ENCODE measurements at places on chromosomes 1 and 21.

DNA sequence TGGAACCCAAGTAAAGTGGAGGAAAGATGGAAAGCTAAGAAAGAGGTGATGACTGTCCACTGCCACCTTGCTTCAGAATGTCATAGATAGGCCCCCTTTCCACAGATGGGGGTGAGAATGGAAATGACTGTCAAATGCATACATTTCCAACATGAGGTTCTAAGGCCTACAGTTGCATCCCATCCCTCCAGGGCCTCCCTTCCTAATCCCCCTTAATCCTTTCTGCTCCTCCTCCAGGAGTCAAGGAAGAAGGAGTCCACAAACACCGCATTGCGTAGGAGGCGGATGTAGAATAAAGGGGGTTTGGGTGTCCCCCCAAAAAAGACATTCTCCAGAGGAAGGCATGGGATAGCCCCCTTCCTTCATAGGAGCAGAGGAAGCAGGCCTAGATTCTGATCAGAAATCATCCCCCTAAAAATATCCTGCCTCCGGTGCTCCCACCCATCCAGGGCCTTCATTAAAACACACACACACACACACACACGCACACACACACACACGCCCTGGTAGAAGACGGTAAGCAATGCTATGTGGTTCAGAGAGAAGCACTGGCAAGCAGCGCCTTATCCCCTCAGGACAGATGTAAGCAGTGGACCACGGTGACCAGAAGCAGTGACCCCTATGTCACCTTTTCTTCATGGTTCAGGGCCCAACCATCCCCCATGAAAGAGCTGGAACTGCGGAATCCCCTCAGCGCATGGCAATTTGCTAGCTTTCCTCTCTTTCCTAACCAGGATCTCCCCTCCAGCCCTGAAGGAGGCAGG, 2.0 kb downstream of the SV2A start:
- DNase-seq: no peak

GRCh38 chr1:19840228-19840627, 25.1 kb upstream of the RNF186 start:
- DNase-seq: no peak

- peak; percentile 55 for DNase-seq
These were observed at the start of gene IFNAR2 for GRCh38 chr21:33229784-33230544. Gene IFNAR2, plus strand, starts transcription at chr21:33229938. Its CDS starts 11,985 bp downstream, at chr21:33241923.

GRCh38 chr21:38938343-38938742, 132.6 kb downstream of the ETS2 start:
- no peak for DNase-seq

DNA sequence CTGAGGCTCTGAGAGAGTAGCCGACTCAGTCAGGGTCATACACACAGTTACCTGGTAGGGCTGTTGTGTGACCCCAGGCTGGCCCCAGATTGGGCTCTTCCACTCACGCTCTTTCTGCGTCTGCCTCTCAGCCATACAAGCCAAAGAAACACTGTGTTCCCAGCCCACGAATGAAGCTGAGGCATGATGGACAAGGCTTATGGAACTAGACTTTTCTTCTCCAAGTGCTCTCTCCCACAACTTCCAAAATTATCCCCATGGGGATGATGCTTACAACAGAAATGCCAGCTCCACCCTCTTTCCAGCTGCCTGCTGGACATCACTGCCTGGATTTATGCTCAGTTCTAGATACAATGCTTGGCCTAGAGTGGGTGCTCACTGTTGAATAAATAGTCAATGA, 102.8 kb upstream of the JUN start:
- DNase-seq: no peak

DNA sequence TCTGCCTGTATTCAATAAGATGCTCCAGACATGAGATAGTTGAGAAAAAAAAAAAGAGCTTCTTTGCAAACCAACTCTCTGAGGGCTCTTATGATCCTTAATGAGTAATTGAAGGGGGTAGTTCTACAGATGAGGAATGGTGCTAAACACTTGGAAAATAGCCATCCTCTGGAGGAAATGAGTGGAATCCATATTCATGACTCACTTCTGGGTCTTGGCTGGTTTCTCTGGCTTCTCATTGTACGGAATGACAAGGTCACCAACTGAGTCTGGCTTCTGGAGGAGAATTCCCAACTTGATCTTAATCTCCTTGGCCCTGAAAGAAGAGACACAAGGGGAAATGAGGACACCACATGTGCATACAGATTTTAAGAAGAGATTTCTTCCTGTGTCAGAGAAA, 34.7 kb downstream of the RGS5 start:
- DNase-seq: no peak

- no peak for DNase-seq
These were observed 171.5 kb upstream of the CACYBP start for GRCh38 chr1:174828264-174828663.

GRCh38 chr1:241485145-241485544, 34.4 kb downstream of the FH start:
- no peak for DNase-seq

DNA sequence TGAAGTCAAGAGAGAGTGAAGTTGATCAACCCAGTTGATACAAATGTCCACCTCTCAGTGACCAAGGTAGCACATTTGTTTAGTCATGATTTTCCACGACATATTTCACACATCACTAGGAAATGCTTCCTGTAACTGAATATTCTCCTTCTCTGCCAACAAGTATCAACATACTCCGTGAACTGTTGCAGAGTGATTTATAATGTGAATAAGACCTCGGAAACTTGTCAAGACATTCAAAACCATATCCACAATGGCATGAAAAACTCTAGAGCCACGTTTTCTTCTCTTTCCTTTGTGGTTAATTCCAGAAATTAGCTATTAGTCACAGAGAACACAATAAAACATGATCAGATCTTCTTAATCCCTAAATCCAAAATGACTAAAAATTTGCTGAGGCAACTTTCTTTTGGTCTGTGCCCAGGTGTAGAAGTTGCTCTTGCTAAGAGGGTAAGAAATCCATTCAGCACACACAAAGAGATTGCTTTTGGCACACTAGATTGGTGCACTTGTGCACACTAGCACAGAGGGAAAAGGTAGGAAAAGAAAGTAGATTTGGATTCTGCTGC, 244.3 kb upstream of the NRIP1 start:
- DNase-seq: no peak

- no peak for DNase-seq
These were observed 35.5 kb downstream of the SCAF4 start for GRCh38 chr21:31696424-31696823.
